ENCODE measurements at places on chromosomes 2 and 18.

- no peak for DNase-seq
Measured at GRCh38 chr2:147420947-147421675, 423.7 kb upstream of the ACVR2A start.

GRCh38 chr2:75608684-75609333 is 37.8 kb upstream of the MRPL19 start:
- peak; percentile 13 for DNase-seq

DNA sequence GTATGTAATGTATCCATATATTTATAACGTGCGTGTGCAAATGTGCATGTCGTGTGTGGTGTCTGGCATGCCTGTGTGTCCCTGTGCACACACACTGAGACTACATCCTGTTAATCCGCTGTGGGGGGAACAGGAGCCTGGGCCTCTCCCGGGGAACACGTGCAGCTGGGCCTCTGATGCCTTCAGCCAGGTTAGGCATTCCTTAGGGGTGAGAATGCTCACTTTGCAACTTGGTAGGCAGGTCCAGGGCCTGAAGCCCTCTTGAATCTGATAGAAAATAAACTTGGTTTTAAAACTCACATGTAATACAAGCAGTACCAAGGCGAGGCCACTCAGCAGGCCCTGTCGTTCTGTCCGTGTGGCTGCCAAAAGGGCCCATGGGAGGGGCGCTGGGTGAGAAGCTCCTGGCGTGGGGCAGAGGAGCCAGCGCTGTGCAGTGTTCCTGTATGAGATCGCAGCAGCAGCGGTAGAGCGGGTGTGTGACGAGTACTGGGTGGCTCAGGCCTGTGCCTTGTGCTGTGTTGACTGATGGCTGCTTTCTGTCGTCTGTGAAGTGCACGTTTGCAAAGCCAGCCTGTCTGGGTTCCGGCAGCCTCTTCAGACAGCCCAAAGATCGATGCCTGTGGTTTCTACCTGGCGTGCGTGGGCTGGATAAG is 16.2 kb downstream of the SALL3 start:
- no peak for DNase-seq

DNA sequence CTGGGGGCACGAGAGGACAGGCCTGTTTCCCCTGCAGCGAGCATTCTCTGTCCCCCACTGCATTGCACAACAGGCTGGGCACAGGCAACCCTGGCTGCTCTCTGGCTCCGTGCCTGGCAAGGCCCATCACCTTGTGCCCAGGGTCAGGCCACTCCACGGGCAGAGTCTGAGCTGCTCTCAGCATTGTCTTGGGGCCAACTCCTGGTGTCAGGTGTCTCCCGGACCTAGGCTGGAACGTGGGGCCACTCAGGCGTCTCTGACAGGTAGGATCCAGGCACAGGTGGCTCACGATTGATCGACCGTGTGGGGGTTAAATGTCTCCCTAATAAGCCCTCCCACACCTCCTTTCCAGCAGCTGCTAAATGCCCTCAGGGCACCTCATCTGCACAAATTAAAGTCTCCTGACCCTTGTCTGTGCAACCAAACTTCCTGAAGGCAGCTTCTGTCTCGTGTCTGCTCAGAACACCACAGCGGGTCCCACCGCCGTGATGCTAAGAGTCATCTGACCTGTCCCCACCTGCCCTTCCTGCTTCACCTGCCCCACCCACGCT is 66.6 kb upstream of the GPC1 start:
- no peak for DNase-seq

DNA sequence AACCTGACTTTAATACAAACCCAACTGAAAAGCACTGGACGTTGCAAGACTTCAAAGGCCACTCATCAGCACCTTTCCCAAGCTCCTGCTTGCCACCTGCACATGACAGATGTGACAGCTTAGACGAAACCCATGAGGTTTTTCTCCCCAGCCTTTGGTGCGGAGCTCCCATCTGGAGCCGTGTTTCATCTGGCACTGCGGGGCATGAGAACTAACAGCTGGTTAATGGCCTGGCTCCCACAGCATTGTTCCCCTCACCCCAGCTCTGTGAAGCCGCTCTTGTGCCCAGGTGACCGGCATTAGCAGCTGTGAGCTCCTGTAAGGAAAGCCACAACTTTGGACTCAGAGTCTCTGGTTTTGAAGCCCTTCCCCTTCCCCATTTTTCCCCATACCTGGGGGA is 50.9 kb downstream of the GALR1 start:
- no peak for DNase-seq

GRCh38 chr18:54389143-54389505 is 31.4 kb downstream of the C18orf54 start:
- DNase-seq = no peak

DNA sequence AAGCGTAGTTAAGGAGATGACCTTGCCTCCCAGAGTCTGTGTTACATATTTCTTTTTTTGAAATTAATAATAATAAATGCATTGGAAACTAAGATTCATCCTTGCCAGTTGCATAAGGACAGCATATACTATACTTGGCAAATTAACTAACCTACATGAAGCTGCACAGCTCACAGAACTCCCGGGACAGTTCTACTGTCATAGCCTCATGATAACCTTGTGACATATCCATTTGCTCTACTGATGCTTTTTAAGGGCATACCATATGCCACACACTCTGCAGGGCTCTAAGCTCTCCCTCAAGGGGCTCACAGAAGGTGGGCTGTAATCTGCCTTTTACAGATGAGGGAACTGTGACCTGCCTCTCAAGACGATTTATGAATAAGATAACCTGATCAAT is 3.8 kb downstream of the ITGB1BP1 start:
- DNase-seq = no peak

GRCh38 chr2:232761301-232761907 is 15.0 kb downstream of the KCNJ13 start:
- peak; percentile 19 for DNase-seq

DNA sequence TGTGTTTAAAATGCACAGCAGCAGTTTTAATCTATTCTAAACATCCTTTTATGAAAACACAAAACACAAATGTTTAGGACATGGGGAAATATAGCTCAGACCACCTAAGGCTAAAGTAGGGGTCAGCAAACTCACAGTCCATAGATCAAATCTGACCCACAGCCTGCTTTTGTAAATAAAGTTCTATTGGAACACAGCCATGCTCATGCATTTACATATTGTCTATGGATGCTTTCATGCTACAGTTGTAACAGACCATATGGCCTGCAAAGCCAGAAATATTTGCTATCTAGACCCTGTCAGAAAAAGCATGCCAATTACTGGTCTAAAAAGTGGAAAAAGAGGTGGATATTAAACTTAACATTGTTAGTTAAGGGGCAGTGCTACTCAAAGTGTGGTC is 1105.4 kb upstream of the KLHL29 start:
- DNase-seq = no peak

- DNase-seq = no peak
Measured at GRCh38 chr2:10486601-10487079, 38.5 kb upstream of the ODC1 start.

GRCh38 chr2:215080545-215080944 is 57.9 kb downstream of the ABCA12 start:
- no peak for DNase-seq

- DNase-seq = no peak
Measured at GRCh38 chr2:53865962-53866361, 6.2 kb upstream of the GPR75 start.

- no peak for DNase-seq
Measured at GRCh38 chr2:1033069-1033468, 82.4 kb downstream of the SNTG2 start.

DNA sequence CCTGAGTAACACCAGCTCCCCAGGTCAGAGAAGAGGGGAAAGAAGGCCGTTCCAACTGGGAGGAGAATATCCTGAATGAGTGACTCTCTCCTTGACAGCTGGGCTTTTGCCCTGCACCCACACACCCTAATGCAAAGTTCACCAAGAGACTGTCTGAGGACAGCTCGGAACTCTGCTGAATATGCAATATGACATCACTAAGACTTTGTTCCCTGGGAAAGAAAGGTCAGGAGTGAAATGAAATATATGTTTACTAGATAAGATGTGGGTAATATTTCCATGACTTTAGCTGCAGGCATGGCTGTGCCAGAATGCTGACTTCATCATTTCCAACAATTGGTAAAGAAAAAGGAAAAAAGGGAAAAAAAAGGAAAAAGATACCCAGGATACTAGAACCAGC is 488.2 kb upstream of the RAB6C start:
- DNase-seq = no peak

DNA sequence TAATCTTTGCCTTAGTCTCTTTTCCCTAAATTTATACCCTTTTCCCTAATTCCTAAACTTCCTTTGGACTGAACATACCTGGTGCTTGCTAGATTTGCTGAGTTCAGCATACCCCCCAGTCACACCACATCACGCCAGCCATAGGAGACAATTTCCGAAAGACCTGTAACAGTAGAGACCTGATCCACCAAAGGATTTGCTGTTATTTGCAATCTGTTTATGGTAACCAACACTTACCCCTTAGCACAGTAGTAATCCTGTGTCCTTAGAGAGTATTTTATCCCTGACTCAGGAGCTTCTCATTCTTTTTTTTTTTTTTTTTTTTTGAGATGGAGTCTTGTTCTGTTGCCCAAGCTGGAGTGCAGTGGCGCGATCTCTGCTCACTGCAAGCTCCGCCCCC is 8.6 kb downstream of the PSMG2 start:
- DNase-seq = no peak

DNA sequence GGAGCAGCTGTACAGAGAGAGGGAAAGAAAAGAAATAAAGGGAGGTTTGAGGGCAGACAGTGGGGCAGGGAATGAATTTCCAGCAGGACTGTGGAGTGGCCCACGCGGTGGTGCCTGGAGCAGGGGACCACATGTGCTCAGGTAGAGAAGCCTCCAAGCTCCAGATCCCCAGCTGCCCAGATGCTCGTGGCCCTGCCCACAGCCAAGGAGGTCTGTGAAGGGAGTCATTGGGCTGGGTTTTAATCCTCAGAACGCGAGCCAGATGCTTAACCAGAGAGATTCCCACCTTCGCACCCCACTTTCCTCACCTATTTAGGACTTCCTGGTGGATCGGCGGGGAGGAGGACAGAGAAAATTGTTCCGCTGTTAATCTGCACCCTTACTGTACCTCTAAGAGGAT is 369.4 kb downstream of the PARD3B start:
- no peak for DNase-seq

DNA sequence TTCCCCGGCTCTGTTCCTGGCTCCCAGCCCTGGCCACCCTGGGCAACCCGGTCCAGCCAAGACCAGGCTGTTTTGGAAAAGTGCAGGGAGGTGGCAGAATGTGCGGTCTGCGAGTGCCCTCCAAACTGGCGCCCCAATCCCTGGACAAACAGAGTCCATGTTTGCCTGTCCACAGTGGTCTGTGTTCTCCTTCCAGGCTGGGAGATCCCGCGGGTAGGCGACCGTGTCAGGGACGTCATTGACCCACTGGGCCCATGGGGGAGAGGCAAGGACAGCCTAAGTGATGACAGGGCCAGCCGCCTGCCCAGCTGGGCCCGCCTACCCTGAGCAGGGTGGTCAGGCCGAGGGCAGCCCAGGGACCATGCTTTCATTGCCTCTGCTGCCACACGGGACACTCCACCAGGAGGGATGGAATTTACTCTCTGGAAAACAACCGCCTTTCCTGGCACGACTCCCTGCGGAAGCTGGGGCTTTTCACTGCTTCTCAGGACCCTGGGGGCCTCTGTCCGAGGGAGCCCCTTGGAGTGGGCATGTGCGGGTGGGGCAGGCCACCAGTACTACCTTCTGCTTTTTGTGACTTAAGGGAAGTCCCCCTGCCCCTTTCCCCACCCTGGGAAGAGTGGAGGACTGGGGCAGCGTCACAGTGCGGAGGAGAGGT is 20.1 kb downstream of the CYP26B1 start:
- DNase-seq = peak; percentile 26

DNA sequence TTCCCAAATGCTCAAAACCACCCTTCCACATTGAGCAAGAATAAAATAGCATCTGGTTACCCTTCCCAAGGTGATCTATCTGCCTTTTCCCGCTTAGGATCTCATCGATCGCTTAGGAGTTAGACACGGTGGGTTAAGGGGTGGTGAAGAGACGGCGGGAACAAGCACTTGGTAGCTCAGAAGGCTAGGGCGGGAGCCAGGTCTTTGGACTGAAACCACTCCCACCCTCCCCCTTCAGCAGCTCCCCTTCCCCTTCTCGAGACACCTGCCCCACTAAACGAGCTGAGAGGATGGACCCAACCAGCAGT is 513 bp downstream of the THOC1 start:
- no peak for DNase-seq

DNA sequence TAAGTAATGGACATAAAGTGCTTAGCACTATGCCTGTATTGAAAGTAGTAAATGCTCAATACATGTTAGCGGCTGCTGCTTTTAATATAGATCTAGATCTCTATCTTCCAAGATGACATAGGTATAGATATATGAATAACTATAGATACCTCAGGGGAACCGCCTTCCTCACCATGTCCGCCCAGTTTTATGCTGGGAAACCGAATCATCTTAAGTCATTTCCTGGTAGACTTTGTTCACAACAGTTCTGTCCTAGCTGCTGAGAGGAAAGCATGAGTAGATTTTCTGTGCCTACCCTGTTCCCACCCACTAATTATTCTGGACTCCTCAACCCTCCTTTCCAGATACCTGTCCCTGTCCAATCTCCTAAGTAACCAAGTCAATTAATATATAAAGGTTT is 21.6 kb upstream of the ITM2C start:
- DNase-seq = no peak

- no peak for DNase-seq
Measured at GRCh38 chr18:45539491-45539891, 75.8 kb upstream of the SLC14A2 start.

- no peak for DNase-seq
Measured at GRCh38 chr18:50836521-50836957, 16.7 kb upstream of the MRO start.

DNA sequence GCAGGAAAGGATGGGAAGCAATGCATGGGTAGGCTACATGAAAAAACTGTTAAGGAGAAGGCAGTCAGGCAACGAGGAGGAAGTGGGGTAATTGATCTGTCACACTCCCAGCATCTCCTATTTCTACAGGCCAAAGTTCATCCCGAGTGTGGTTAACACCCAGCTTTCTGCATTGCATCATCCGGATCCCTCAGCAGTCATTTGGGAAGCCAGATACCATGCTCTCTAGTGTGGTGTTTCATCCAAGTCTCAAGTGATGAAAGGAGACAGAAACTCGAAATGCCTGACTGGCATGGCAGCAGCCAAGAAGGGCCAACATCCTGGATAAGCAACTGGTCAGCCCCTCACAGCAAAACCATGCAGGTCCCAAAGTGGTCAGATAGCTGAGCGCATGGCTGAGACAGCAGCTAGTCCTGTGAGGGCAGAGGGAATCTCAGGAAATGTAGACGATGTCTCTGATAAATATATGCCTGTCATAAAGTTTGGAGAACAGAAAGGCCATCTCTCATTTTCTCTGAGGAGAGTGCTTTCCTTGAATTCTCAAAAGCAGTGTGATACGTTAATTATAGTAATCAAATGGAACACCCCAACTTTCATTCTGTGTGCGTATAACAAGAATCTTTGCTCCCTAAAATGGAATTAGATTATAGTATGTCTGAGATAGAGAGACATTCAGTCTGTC is 24.8 kb upstream of the HNRNPA3 start:
- DNase-seq = no peak

- peak; percentile 42 for DNase-seq
Measured at GRCh38 chr18:74368901-74369705, 53.5 kb downstream of the C18orf63 start.
